ENCODE measurements at places on chromosomes 1 and 21.
A peak's percentile ranks its signal among the peaks of the same experiment; 100 is the strongest.

- DNase-seq = no peak
Observed at GRCh38 chr1:151502035-151502700, 9.0 kb upstream of the CGN start.

DNA sequence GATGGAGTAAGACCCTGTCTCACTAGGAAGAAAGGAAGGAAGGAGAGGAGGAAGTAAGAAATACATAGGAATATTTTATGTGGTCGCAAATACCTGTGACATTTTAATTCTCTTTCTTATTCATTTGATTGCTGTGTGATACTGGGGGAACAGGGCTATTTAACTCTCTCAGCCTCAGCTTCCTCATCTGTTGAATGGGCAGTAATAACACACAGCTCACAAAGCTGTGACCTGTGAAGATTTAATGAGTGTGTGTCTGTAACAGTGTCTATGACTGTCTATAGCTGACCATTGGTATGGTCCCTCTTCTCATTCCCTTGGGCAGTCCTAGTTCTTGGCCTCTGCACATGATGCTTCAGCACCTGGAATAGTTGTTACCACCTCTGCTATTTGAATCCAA is 13.6 kb upstream of the GPR161 start:
- no peak for DNase-seq

DNA sequence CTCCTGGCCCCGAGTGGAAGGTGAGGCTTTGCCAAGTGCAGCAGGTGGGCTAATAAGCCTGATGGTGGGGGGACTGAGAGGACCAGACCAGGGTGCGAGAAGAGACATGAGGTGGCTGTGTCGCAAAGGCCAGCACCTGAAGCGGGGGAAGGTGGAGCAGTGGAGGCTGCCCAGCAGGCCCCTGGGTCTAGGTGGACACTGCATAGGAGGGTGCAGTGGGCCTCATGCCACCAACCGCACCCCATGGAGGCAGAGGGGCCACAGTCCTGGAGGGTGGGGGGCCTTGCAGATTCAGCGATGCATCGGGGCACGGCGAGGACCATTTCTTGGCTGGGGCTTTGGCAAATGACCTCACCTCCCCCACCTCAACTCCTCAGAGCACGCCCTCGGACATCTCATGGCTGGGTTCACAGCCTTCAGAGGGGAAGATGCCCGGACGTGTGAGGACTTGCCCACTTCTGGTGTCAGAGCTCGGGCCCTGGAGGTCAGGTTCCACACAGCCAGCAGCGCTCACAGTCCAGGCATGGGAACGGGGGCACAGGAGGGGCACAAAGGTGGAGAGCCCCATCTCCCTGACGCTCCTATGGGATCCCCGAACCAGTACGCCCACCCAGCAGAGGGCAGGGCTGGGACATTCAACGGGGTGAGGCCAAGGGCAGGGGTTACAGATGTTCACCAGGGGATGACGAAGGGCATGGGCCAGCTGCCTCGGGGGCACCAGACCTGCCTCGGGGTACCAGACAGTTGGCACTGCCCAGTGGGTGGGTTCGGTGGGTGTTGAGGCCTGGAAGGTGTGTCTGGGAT is 35.4 kb downstream of the UBE2G2 start:
- no peak for DNase-seq

GRCh38 chr1:119632103-119632490 is 16.0 kb downstream of the ZNF697 start:
- no peak for DNase-seq

DNA sequence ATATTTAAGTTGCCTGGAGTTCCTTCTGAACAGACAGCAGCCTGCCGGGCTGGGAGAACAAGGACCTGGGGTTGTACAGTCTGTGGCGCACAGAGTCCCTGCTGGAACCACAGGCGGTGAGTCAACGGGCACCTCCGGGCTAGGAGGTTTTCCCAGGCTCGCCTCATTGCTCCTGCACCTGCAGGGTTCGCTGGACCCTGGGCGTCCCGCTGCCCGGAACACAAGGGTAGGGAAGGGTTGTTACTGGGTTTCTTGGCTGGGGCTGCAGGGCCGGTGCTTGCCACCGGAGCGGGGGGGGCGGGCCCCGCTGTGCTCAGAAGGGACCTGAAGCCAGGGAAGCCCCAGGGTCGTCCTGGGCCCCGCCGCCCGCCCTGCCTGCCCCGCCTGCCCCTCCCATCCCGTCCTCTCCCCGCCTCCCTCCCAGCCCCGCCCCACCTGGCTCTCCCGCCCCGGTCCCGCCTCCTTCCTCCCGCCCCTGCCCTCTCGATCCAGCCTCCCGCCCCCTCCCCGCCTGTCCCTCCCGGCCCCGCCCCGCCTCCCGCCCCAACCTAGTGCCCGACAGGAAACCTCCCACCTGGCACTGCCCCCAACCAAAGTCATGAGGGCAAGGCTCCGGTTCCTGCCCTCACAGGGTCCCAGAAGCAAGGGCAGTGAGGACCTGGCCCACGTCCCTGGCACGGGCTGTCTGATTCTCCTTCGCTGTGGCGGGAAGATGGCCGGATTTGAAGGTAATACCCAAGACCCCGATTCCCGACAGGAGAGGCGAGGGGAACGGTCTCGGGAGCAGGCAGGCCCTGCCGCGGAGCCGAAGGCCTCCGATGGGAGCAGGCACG is 6.8 kb downstream of the JMJD4 start:
- peak; percentile 60 for DNase-seq

DNA sequence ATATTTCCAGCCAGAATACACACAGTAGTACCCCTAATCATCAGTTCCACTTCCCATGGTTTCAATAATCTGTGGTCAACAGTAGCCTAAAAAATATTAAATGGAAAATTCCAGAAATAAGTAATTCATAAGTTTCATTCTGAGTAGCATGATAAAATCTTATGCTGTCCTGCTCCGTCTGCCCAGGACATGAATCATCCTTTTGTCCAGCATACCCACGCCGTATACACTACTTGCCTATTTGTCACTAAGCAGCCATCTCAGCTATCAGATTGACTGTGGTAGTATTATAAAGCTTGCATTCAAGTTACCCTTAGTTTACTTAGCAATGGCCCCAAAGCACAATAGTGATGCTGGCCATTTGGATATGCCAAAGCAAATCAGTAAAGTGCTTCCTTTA is 118.7 kb downstream of the SLC5A9 start:
- DNase-seq = no peak

DNA sequence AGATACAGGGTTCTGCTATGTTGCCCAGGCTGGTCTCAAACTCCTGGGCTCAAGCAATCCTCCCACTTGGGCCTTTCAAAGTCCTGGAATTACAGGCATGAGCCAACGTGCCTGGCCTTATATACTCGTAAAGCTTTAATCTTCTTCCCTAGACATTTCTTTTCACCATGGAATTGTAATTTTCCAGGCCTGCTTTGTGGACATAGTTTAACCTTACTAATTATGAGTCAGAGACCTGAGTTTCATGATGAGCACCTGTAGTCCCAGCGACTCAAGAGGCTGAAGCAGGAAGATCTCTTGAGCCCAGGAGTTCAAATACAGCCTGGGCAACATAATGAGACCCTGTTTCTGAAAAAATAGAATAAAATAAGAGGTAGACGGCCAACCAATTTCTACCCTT is 12.3 kb downstream of the PATJ start:
- no peak for DNase-seq

GRCh38 chr1:115077286-115077983 is 11.9 kb downstream of the TSPAN2 start:
- no peak for DNase-seq

DNA sequence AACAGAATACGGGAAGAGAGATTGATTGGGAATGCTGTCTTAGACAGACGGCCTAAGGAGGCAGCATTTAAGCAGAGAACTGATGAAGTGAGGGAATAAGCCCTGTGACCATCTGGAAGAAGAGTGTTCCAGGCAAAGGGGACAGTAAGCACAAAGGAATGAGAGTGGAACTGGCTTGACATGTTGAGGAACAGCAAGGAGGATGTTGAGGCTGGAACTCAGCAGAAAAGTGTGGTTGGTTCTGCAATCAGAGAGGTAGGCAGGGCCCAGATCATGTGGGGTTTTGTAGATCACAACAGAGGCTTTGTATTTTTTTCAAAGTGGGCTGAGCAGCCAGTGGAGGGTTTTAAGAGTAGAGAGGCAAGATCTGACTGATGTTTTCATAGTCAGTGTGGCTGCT is 157.4 kb downstream of the DNM3 start:
- no peak for DNase-seq

GRCh38 chr1:19390901-19391595 is 78.9 kb downstream of the SLC66A1 start:
- peak; percentile 76 for DNase-seq

DNA sequence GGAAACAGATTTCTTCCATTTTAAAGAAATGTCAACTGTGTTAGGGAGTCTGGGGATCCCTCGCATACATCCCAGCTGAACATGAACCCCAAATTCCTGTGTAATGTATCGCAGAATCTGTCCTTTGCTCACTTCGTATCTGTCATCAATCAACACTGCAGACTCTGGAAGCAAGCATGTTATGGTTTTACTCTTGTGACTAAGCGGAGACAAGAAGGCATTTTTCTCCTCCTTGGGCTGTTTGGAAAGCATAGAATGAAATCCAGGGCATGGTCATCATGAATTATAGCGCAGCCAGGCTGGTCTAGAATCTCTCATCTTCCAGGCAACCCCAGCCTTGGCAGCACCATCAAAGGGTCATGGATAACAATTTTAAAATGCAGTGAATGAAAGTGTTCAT is 290.2 kb downstream of the KIF26B start:
- no peak for DNase-seq

- DNase-seq = no peak
Observed at GRCh38 chr1:117740496-117740895, 134.6 kb downstream of the TENT5C start.

DNA sequence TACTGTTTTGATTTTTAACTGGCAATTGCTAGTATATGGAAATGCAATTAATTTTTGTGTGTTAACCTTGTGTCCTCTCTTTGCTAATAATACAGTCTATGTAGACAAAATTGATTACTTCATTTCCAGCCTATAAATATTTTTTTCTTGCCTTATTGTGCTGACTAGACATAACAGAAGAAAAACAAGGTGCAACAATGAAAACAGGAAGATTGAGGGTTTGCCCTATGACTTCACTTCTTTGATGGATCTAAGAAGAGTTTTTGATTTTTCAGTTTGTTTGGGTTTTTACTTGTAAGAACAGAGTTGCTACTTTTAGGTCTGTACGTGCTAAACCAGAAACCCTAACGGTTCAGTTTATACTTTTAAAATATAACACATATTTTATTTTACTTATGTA is 8.5 kb upstream of the CNIH4 start:
- peak; percentile 51 for DNase-seq

GRCh38 chr1:219699870-219700269 is 87.0 kb upstream of the ZC3H11B start:
- DNase-seq = no peak

GRCh38 chr1:59505596-59506028 is 208.7 kb downstream of the FGGY start:
- DNase-seq = no peak

DNA sequence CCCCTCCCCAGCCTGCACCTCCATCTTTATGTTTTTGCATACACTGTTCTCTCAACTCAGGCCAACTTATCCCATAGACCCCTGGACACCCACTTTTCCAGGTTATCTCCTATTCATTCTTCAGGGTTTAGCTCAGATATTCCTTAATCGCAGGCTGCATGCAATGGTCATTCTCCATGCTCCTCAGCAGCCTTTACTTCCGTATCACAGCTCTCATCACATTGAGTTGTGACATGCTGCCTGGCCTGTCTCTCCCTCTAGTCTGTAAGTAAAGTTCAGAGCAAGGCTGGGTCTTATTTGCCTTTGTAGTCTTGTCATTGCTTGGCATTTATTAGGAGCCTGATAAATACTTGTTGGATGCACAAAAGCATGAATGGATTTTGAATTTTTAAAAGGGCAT is 6.9 kb downstream of the DNAJC6 start:
- DNase-seq = no peak
